Activated T-cell treated with anti-CD3 and anti-CD28 coated beads, Interleukin-2, amount 50 U/mL, for 4 hours (primary cell): ENCODE measurements at places on chromosomes 3 and 15.

- no peak for DNase-seq
These were observed 75.0 kb downstream of the TTBK2 start for GRCh38 chr15:42845581-42845980.

GRCh38 chr3:181302960-181303359, 313.4 kb upstream of the DNAJC19 start:
- no peak for DNase-seq

DNA sequence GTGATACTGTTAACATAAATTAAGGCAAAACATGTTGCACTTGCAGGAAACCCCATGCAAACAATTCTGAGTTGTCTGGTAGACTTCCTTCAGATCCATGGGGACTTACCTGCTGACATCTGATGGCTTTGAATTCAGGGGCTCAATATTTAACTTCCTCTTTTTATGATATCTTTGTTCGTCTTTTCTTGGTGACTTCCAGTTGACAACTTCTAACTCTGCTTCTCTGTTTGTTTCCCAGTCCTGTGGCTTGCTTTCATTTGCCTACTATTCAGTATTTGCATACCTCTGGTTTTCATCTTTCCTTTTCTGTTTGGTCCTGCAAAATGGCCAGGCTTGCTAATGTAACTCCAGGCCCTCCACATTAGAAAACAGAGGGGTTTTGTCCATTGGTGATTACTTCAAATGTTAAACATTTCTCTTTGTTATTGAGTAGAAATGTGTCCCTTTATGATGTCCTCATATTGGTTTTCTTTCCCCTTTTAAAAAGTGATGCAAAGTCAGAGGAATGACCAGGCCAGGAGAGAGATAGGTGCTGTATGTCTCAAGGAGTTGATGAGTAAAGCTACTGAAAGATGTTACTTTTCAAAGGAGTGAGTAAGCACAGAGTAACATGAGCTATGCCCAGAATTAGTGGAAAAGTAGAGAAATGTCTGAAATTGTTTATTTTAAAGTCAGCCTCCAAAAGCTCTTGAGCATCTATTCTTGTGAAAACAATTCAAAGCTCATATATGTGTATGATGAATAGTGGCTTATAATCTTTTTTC, 335.9 kb downstream of the LPP start:
- no peak for DNase-seq

GRCh38 chr15:57604507-57604906, 12.8 kb downstream of the MYZAP start:
- no peak for DNase-seq

DNA sequence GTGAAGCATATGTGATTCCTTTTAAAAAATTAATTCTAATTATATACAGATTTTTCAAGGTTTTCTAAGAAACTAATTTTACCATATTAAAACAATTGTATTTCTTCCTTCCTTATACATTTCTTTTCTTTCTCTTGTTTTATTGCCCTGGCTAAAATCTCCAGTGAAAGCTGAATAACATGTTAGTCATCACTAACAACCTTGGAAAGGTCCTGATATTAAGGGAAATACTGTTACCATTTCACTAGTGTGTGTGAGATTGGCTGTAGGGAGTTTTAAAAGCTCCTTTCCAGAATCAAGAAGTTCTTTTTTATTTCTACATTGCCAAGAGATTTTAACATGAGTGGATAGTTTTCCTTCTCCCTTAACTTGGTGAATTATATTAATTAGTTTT, 229.7 kb upstream of the EIF1B start:
- no peak for DNase-seq

GRCh38 chr3:99472385-99472784, 166.0 kb upstream of the COL8A1 start:
- no peak for DNase-seq

GRCh38 chr3:188437926-188438325, 284.0 kb downstream of the LPP start:
- no peak for DNase-seq

- DNase-seq: peak; percentile 57
These were observed 422.7 kb upstream of the TPRG1 start for GRCh38 chr3:188749010-188749617.

DNA sequence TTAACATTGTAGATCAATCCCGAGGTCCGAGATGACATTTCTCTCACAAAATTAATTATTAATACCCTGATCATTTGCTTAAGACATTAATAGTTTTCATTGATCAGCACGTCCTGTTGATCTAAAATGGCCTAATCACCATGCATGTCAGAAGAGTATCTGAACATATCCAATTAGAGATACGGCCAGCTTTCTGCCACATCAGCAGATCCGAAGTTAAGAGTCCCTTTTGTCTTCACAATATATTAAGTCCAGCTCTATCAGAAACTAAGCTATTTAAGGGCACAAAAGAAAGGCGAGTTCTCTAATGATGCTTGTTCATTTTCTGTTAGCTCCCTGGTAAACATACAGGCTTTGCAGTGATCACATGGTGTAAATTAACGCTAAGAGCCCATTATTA, 470.3 kb downstream of the CNTN4 start:
- no peak for DNase-seq

DNA sequence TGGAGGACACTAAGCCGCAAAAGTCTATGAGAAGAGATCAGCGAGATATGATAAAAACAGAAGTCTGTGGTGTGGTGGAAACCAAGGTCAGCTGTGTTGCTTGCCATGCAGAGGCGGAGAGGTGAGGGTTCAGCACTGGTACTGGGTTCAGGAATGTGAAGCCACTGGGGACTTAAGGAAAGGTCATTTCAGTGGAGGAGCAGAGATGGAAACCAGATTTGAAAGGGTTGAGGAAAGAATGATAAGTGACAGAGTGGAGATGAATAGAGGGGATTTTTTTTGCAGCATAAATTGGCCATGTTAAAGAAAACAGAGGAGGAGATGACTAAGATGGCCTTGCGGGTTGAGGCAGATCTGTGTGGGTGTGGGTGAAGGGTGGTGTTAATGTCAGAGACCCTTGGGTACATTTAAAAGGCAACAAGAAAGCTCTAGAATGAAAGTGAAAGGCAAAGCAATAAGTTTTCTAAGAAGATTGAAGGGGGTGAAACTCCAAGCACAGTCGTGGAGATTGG, 265.5 kb downstream of the ADAMTSL3 start:
- DNase-seq: no peak

- no peak for DNase-seq
These were observed 14.1 kb downstream of the SPSB4 start for GRCh38 chr3:141065258-141065657.

DNA sequence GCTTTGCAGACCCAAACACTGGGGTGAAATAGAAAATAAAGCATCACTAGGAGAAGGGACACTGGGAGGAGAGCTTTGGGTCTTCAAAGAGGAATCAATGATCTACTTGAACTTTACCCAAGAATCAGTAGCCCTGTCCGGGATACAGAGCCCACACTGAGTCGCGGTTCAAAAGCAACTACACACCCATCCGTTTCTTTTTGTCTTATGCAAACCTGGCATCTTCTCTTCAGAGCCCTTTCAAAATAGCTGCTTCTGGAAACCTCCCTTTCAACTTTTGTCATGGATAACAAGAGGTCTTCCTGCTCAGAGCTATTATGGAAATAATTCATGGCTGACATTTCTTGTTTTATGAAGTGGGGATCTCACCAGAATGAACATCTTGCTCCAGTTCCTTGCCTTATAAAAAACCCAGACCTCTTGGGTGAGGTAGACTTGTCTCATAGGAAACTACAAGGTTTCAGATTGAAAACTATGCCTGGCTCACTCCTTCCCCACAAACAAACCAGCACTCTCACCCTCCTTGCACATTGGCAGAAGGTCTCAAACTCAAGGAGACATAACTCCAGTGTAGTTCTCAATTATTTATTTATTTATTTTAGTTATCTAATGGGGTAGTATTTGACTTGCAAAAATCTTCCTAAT, 115.1 kb upstream of the ARHGEF3 start:
- DNase-seq: no peak

DNA sequence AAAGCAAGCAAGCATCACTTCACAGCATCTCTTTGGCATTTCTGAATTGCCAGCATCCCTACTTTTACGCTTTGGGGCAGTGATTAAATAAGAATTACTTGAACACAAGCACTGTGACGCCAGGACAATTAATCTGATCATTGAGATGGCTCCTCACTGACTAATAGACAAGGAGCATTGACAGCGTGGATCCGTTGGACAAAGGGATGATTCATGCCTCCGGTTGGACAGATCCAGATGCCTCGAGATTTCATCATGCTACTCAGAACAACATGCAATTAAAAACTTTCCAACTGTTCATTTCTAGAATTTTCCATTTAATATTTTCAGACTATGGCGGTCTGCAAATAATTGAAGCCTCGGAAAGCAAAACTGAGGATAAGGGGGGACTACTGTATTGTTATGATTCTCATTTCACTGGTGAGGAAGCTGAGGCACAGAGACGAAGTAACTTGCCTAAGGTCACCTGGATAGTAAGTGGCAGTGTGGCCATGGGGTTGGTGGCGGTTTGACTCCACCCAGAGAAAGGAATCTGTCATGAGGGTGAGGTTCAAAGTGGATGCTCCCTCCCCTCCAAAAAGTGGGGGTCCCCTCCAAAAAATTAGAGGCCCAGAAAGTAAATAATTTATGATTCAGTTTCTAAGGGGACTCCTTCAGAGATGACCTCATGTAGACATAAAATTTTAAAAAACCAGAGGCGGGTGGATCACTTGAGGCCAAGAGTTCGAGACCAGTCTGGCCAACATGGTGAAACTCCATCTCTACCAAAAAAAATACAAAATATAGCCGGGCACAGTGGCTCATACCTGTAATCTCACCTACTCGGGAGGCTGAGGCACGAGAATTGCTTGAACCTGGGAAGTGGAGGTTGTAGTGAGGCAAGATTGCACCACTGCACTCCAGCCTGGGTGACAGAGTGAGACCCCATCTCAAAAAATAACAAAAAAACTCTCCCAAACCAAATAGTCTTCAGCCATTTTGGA, 12.3 kb upstream of the PGPEP1L start:
- no peak for DNase-seq

DNA sequence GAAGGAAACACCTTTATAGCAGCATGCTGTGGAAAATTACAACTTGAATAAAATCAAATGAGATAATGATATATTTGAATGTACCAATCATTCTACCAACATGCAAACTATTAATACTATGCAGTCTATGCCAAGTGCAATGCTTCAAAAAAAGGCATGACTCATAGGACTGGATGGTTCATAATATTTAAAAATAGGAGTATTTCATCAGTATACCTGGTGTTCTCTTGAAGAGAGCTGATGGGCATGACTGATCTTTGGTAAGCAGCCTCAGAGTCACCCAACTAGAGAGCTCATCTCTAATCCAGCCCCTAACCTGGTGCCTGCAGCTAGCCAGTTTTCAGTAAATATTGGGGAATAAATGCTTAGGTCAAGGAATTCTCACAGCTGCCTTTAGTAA, 434.7 kb upstream of the ARRDC4 start:
- DNase-seq: no peak

DNA sequence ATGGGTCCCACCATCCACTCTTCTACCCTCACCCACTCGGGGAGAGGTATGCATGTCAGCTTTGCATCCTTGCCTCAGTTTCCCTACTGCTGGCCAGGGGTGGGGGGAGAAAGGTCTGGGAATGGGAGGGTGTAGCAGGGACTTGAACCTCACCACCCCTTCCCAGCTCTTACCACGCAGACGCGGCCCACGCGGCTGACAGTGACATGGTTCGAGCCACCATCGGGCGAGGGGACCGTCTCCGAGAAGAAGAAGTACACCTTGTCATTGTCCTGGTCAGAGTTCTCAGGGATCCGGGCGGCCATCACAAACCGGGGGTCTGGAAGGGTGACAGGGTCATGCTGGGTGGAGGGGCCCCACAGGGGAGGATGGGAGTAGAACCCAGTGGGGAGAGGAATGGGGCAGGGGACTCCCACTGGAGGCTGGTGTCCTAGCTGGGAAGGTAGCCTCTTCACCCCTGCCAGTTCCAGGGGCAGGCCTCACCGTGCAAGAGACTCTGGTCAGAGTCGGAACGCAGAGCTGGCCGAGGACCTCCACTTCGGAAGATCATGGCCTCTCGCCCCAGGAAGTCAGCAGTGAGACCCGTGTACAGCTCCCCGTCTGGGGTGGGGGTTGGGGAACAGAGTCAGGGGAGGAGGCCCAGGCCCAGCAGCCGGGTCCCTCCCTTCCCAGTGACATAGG, 3.7 kb downstream of the SEMA3G start:
- no peak for DNase-seq

- DNase-seq: no peak
These were observed 212.2 kb downstream of the RBMS3 start for GRCh38 chr3:29493109-29493508.

DNA sequence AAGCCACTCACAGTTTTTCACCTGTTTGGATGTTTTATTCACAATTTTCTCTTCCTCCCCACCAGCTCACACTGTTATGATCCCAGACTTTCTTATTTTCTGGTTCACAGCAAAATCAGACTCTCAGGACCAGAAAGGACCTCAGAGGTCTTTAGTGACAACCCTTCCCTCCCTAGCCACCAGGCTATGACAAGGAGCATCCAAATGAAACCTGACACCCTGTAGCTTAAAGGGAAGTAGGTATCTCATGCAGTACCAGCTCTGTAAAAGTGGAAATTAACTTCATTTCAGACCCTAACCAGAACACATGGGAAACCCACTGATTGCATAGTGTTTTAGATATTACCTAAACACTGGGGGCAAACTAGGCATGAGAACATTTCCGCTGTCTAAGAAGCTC, 45.3 kb downstream of the ATP13A5 start:
- DNase-seq: no peak

DNA sequence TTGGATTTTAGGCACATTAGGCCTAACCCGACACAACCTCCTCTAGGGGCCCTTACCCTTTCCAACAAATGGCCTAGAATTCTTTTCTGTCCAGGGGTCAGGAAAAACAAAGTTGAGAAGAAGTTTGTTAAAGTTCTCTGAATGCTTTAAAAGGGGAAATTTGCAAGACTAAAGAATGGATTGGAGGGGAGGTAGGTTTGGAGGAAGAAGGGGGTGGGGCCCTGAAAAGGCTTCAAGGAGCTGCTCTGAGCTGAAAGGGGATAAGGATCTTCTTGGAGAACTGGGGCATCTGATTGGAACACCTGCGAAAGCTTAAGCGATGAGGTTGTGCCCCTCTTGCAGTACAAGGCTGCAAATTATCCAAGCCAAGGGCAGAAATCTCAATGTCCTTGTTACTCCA, 3.9 kb upstream of the SENP2 start:
- no peak for DNase-seq

- no peak for DNase-seq
These were observed 26.3 kb downstream of the DPH6 start for GRCh38 chr15:35519541-35520149.

- DNase-seq: no peak
These were observed 208.8 kb downstream of the RPLP1 start for GRCh38 chr15:69661446-69661845.

GRCh38 chr15:56017511-56017910, 24.1 kb upstream of the NEDD4 start:
- DNase-seq: no peak

GRCh38 chr3:30156586-30157498, 449.6 kb upstream of the TGFBR2 start:
- DNase-seq: no peak

DNA sequence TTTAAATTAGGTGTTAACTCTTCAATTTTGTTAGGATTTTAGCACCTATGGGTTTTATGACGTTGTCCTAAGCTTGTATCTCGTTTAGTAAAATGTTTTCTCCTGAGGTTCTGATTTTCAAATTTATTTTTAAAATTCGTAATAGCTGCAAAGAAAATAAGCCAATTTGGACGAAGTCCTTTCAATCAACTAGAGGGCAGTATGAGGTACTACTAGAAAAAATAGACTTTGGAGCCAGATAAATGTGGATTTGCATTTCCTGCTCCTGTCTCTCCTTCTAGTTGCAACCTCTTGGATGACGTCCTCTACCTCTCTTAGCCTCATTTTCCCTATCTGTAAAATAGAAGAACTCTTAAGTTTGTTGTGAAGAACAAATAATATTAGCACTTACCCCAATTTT, 81.1 kb downstream of the SLTM start:
- DNase-seq: no peak
